Activated T-cell treated with anti-CD3 and anti-CD28 coated beads, Interleukin-2, amount 50 U/mL, for 48 hours (primary cell): ENCODE measurements at places on chromosomes 5 and 9.

- no peak for DNase-seq
Observed at GRCh38 chr5:149830579-149830978, 100.5 kb downstream of the PPARGC1B start.

DNA sequence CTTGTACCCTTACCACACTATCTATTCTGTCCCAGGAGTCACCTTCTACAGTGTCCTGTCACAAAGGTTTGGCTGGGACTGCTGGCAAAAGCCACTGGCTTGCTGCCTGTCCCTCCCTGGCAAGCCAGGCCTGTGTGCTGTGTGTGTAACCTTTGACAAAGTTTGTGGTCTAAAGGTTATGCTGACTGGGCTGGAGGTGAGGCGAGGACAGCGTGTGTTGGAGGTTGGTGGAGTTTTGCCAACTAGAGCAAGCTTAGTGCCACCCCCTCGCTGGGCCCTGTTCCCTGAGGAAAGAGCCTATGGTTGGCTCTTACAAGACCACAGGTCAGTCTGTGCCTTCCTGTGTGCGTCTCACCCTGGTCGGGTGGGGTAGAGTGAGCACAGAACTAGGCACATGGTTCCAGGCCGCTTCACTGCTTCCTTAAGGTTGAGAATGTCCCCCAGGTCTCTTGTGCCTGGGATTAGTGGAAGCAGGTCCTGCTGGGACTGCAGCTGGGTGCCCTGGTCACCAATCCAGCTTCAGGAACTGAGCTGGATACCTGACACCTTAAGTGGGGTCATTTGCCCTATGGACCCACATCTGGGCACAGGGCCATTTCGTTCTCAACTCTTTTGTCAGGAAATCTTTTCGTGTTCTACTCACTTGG is 152.2 kb downstream of the GADD45G start:
- DNase-seq: no peak

GRCh38 chr9:91407580-91408318 is 15.9 kb downstream of the NFIL3 start:
- no peak for DNase-seq

DNA sequence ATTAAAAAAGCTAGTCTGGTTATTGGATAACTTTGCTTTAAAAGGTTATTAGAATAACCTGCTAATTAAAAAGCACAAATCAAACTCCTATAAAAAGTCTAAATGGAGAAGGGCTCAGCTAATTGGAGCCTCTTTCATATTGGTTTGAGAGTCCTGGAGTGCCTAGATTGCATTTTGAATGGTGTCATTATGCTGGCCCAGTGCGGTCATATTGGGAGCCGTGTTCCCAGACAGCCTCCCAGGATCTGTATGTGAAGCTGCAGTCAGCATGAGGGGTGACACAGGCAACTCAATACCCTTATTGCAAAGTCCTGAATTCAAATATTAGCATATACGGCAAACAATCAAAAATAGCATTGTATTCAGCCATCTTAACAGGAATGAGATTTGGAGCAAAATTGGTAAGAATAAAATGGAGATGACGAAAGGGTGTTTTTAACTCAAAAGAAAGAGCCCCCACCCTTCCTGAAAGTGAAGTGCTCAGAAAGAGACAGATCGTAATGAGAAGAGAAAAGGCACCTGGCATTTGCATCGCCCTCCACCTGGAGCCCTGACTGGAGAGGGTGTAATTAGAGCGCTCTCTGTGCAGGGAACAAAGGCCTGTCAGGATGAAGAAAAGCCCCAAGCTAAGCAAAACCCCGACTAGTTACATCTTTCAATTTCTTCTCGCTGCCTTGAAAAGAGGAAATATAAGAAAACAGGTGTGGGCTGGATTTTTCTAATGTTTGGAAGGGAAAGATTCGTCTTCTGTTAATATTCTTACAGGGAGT is 621.0 kb upstream of the ADAMTS16 start:
- DNase-seq: no peak

DNA sequence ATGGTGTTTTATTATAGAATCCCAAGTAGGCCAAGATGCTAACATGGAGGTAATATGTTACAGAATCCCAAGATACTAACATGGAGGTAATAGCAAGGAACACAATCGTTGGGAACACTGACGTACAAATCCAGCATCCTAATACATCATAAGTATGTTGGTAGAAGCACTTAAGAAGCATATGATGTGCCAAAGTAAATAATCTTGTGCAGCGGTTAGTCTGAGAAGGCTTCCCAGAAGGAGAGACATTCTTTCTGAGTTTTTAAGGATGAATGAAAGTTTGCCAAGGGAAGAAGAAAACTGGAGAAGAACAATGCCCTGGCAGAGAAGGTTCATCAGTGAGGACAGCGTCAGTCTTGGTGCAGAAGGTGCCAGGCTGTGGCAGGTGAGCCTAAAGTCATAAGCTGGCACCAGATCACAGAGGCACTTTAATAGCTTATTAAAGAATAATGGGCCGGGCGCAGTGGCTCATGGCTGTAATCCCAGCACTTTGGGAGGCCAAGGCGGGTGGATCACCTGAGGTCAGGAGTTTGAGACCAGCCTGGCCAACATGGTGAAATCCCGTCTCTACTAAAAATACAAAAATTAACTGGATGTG is 294.5 kb upstream of the PIK3R1 start:
- no peak for DNase-seq

DNA sequence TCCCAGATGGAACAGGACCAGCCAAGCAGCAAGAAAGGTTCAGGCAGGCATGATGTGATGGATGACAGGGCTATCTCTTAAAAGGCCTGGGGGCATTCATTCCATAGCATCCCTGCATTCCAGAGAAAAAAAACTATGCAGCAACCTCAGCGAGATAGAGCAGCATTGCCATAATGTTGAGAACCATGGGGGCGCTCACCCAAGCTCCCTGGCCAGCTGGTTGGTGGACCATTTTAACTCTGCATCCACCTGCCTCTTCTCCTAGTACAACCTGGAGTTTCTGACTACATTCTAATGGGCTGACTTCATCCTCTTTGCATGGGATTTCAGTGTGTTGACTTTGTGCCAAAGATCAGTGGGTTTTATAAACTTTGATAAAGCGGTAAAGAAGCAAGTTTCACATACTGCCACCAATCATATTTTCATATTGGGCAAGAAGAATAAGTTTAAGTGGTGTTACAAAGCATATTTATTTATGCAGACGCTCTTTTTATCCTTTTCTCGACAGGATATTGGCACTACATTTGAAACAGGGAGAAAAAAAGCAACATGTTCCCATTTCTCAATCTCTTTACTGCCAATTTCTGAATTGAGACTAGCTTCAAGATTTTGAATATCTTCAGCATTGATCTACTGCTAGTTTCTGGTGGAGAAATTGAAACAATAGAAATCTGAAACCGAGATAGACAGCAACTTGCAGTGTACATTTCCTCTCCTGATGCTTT is 378.3 kb upstream of the WWC1 start:
- no peak for DNase-seq

DNA sequence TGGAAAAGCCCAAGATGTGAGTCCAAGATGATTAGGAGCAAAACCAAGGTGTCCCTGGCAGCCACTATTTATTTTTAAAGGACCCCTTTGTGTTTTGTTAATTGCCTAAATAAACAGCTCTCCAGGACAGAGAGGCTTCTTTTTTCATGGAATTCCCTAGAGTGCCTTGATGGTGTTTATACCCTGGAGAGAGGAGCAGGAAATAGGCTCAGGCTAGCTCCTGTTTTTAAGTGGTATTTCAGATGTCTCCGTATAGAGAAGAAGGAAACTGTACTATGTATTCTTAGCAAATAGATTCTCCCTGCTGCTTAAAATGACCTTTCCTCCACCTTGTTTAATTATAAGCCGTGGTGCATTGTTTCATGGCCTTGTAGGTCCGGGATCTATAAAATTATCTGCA is 292.4 kb downstream of the CD180 start:
- DNase-seq: no peak

DNA sequence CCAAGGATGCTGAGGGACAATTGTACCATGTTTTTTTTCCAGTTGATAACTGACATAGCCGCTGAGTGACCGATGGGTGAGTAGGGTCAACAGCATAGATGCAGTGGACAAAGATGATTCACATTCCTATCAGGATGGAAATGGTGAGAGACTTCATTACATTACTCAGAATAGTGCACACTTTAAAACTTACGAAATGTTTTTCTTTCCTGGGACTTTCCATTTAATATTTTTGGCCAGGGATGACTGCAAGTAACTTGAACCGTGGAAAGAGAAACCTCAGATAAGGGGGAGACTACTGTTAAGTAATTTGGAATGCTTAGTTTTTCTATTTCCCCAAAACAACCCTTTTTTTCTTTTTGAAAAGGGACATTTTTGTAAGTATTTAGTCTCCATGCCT is 3.0 kb upstream of the TUSC1 start:
- DNase-seq: no peak

DNA sequence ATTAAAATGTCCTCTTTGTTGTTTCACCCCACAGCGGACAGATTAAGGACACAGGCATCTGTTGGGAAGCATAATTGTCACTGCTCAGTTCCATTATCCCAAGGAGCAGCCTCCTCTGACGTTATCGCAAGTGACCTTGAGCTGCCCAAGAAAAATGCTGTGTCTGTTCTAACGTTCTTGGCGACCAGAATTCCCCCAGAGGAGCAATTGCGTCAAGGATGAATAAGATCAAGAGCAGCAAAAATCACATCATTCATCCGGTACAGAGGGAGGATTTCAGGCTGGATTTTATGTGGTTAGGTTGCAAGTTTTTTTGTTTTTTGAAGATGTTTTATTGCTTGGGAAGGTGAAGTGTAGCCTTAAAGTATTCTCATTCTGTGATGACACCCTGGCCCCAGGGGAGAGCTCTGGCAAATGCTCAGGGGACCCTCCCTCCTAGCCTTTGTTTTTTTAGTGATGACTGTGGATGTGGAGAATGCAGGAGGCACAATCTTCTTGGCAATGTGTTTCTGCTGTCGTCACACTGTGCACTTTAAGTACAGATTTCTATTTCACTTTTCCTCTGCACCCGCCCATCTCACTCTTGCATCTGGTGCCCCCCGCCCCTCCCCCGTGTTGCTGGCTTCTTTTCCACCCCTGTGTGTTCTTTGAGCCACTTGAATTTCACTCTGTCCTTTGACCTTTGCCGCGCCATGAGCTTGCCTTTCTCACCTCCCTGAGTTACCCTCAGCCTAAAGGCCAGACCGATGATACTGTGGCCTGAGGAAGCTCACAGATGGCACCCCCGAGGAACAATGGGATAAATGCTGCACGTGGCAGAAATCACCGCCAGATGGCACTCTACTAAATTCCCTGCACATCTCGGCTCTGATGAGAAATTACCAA is 308.5 kb downstream of the RAB3C start:
- DNase-seq: peak; percentile 82

DNA sequence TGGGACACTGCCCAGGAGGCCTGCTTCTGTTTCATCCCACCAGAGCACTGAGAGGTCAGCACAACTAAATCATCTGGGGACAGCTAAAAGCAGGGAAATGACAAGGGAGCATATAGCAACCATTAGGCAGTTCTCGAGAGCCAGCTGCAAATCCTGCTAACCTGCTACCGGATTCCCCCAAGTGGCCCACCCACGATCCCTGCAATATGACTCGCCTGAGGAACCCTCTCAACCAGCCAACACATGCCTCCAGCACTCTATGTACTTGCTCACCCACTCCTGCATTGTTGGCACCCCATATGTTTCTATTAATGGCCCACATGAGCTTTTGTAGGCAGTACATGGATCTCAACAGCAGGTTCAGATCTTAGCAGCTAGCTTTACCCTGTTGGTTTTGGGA is 326.0 kb downstream of the GABRG2 start:
- DNase-seq: no peak

DNA sequence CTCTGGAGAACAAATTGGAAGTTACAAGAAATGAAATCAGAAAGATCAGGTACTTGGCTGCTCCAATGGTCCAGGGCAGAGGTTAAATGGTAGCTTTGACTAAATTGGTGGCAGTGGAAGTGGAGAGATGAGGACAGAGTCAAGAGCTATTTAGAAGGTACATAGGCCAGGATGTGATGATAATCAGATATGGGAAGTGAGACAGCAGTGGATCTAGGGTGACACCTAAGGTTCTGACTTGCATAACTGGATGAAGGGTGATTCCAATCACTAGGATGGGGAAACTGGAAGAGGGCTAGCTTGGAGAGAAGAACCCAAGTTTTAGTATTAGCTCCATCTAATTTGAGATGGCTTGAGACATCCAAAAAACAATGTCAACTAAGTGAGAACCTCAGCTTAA is 24.0 kb upstream of the NDUFB6 start:
- no peak for DNase-seq

GRCh38 chr5:14063138-14063537 is 80.0 kb upstream of the TRIO start:
- DNase-seq: no peak

GRCh38 chr9:125883565-125884217 is 136.5 kb downstream of the PBX3 start:
- DNase-seq: no peak

- peak; percentile 82 for DNase-seq
Observed at GRCh38 chr9:34612788-34613390, 992 bp upstream of the RPP25L start.

GRCh38 chr9:90420768-90421513 is 221.7 kb downstream of the DIRAS2 start:
- no peak for DNase-seq

DNA sequence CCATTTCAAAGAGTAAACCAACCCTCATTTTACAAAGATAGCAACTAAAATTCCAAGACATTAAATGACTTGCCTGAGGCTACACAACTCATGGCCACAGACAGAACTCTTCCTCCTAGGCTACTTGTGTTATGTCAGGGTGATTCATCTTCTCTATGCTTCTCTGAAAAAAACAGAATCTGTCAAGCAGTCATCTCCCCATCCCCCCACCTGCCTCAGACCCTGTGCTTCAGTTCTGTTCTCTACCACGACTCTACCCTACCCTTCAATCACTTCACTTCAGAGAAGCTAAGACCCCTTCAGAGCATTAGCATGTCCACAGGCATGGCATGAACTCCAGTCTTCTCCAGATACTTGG is 277.7 kb upstream of the PTGER4 start:
- DNase-seq: peak; percentile 59

- no peak for DNase-seq
Observed at GRCh38 chr9:33287087-33287490, 3.2 kb upstream of the NFX1 start.

DNA sequence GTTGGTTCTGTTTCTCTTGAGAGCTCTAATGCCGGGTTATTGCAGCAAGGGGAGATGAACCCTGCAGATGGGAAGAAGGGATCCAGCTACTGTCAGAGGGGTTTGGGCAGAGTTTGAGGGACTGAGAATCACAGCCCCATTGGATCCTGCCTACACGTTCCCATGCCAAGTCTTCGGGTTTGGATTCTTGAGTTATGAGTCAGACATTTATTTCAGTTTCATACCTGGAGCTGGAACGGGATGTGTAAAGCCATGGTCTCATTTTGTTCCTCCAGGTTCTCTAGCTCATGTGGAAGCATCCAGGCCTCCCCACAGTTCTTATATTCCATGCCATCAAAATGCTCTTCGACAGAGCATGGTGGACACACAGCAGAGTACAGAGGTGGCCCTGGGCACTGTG is 275.4 kb upstream of the IRX4 start:
- DNase-seq: no peak

DNA sequence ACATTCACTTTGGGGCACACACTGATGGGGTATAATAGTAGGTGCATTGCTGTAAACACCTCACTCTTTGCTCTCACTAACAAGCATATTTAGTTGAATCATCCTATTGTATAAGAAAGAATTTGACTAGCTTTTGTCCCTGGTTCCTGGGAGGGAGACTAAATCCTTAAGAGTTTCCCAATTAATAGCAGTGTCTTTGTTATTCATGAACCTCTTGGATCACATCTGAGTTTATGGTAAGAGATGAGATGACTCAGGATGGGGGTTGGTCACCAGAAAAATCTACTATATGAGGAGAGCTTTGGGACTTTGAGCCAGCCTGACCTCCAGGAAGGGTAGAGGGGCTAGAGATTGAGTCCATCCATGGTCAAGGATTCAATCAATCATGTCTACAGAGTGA is 56.8 kb downstream of the PUM3 start:
- DNase-seq: no peak

- no peak for DNase-seq
Observed at GRCh38 chr9:109108318-109108717, 11.4 kb downstream of the TMEM245 start.
